ENCODE measurements at places on chromosomes 2 and 18.

DNA sequence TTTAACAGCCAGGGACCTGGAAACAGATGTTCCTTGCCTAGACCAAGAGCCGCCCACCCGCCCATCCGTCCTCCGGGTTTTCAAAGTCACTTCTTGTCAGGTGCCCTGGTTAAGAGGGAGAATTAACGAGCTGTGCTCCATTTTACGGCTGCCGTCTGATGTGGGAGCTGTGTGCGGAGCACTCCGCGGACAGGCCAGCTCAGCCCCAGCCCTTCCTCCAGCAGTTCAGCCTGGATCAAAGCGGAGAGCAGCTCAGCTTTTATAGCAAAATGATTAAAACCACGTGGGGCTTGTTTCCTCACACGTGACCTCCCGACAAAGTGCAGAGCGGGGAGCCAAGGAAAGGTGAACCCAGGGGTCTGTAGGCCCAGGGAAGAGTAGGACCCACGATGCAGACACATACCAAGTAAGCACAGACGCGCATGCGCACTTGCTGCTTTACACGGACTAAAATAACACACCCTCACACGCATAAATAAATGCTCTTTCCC lies 46.1 kb upstream of the PKDCC start:
- DNase-seq, result no peak

DNA sequence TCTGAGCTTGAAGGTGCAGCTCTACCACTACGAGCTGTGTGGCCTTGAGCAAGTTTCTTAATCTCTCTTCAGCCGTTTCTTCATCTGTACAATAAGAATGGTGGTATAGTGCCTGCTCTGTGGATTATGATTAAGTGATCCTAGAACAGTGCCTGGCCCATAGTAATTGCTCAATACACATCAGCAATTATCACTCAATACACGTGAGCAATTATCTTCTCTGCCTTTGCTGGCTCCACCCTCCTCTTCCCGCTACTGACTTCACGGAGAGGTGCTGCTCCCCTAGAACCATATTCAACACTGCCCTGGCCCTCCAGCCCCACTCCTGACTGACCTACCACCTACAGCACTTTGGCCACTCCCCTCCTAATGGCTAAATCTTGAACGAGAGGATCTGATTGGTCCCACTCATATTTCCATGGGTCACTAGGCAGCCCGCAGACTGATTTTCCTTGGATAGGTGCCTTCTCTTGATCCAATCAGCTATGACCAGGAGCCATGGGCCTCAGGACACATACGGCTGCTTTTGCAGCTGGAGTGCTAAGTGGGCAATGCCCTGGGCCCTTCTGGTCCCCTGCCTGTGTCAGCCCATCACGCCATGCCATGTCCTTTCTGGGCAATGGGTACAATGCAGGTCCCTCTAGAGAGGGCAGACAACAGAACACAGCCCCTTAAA lies 77.5 kb downstream of the STPG4 start:
- DNase-seq, result no peak

DNA sequence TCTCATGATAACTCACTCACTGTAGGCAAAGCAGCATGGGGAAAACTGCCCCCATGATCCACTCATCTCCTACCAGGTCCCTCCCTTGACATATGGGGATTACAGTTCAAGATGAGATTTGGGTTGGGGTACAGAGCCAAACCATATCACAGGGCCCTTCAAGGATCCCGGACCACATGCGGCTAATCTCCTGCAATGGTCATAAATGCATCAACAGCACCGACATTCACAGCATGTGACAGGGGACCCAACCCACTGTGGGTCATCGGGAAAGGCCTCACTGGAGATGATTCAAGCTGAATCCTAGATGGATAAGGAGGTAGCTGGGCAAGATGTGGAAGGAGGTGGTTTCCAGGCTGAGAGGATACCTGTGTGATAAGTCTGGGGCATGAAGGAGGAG lies 129.4 kb downstream of the MYO5B start:
- no peak for DNase-seq

GRCh38 chr2:239575931-239576445 lies 175.2 kb upstream of the HDAC4 start:
- no peak for DNase-seq

DNA sequence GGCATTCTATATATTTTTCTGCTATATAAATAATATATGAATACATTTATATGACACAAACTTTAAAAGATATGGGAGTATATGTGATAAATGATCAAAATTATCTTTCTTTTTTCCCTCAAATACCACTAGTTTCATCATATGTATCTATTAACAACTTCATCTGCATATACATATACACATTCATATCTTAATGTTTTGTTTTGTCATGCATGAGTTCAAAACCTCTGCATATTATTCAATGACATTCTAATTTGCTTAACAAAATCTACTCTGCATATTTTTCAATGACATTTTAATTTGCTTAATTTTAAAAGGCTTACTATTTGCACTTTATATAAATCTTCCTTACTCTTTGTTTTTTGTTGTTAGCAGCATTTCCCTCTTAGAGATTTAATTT lies 276.2 kb downstream of the PIK3C3 start:
- no peak for DNase-seq

DNA sequence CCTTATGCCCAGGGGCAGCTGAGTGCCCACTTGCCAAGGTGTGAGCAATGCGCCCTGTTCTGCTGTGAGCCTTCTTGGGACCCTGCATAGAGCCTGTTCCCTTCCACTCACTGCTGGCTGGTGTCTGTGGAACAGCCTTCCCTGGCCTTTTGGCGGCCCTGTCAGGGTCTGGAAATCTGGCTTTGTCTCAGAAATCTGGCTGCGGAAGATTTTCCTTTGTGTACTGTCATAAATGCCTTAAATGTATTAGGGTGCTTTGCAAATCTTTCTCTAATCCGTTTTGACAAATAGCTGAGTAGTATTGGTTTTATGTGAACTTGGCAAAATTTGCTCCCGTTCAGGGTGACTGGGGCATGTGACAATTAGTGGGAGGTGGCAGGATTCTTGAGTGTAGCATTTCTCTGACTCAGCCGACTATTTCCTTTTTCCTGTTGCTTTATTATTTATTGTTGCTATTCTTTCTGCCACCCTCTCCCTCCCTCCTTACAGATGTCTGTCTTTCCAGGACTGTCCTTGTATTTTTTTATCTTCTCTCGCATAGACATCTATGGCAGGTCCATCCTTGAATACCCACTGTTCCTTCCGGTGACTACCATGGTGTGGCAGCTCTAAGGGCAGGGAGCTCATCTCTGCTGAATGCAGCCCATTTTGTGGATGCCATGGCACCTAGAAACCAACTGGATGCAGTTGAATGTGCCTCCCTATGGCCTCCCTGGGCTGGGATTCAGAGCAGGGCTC lies 41.8 kb downstream of the LDLRAD4 start:
- DNase-seq, result peak; percentile 19

DNA sequence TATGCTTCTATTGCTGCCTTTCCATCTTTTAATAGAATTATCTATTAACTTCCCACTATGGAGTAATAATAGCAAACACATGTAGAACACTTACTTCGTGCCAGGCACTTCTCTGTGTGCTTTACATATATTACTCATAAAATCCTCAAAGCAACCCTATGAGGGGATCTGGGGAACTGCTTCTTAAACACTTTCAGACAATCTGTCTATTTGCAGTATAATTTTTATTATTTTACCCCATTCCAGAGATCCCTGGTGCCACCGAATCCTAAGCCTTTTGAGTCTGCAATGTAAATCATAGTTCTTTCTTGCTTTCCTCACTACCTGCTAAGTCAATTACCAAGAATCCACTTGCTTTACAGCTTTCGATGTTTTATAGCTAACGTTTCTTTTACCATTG lies 25.6 kb upstream of the GCFC2 start:
- DNase-seq, result no peak

DNA sequence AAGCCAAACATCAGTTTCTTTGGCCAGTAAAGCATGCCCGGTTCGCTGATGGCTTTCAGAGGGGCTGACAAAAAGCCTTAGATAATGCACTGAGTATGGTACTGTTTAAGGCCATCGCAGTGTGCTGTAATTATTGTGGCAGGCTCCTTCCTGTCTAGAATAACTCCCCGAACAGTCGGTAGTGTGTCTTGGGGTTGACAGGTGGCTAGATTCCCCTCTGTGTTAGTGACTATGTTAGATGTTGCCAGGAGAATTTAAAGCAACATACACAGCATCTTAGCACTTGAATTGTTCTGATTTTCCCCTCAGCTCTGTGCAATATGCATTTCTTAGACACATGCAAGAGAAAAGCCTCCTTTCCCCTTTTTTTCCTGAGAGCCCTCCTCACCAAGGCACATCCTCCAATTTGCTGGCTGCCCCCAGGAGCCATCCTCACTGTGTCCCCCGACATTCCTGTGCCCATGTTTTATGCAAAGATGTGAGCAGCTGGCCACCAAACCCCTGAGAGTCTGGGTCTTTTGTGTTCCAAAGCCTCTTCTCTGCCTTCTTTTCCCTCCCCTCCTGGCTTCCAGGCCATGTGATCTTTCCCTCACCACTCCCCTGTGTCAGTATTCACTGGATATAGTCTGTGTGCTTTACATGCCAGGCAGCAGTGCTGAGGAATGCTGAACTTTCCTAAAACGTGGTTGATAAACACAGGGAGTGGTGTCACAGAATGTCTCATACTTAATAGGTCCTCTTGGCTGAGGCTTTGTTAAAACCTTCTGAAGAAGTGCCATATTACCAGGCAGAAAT lies 331.5 kb downstream of the HRH4 start:
- DNase-seq, result no peak

DNA sequence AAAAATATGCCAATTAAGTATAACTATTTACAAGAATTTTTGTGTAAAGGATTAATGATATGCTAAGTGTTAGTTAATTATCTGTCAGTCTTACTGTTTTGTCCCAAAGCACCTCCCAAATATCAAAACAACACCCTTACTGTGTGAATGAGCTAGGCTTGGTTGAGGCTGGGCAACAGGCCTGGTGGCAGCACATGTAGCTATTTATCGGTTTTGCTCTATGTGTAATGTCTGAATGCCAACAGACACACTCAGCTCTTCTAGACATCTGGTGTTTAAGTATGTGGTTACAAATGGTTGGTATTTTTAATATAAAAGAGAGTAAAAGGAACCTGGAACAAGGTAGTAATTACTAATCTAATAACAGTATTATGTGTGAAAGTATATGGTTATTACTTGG lies 175.3 kb downstream of the RAB3GAP1 start:
- DNase-seq, result no peak

DNA sequence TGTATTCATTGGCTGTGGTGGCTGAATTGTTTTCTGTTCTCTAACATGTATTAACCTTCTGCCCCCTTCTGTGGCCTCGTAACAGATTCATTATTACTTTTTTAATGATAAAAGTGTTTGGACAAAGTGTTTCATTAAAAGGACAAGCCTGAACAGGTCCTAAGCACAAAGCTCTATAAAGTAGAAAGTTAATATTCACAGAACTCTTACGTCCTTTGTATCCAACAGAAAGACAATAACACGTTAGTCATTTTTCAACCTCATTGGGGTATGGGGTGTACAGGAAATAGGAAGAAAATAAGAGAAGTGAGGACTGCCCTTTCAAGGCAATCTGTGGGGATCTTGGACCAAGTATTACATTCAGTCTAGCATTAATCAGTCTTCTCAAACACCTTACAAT lies 105.5 kb upstream of the RGPD4 start:
- DNase-seq, result no peak

DNA sequence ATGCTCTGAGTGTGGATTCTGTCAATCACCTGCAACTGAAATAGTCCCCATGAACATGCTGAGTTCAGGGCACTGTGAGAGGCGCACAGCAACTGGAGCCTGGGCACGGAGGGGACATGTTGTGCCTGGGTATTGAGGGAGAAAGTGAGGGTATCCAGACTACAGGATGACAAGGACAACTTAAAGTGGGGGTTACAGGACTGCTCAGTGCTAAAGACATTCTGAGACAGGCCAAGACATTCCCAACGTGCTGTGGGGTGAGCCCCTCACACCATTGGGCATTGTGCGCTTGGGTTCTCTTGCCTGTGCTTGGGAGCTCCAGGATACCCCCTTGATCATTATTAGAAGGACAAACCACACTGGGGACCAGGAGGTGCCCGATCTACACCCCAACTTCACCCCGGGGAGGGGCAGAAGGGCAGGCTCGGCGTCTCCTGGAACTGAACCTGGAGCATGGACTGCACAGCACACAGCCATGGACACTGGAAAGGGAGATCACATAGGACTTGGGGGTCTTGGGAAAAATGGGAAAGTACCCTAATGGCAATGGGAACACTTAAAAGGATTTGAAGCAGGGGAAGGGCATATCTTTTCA lies 72.5 kb upstream of the HDAC4 start:
- no peak for DNase-seq

- peak; percentile 10 for DNase-seq
These were observed 302.2 kb upstream of the STON1 start for GRCh38 chr2:48227617-48228344.

GRCh38 chr2:138269765-138270164 lies 231.8 kb upstream of the SPOPL start:
- DNase-seq, result no peak

DNA sequence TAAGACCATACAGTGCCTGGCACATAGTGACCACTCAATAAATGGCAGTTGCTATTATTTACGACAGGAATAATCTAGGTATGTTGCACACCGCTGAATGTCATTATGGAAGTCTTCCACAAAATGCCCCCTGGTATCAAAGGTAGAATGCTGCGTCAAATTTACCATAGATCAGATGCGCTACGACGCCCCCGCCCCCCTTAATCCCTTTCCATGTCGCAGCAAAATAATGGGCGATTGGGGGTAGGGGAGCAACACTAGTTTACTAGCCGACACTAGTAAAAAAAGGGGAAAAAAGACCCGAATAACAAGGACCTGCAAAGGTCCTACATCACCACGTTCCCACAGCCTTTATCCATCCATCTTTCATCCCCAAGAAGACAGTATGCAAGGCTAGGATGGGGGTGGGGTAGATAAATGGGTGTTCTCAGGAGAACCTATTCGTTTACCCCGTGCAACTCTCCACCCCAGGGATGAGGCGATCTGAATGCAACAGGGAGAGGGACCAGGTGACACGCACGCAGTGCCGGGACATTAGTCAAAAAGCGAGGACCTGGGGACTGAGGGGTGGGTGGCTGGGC lies 455 bp downstream of the PREPL start:
- no peak for DNase-seq

DNA sequence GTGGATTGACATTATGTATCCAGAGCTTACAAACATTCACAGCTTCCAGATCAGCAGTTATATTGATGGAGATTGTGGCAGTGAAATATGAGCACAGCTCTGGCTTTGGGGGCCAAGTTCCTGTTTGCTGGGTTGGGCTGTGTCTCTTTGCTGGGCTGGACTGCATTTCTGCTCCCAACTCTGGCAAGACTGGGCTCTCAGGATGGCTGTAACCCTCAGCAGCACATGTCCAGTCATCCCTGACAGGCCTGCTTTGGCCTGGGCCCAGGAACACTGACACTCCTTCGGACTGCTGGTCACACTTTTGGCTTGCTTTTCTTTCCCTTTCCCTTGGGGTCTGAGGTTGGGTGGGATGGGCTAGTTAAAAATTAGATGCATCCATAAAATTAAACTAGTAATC lies 17.9 kb upstream of the VPS4B start:
- no peak for DNase-seq

GRCh38 chr2:20326163-20326780 lies 24.4 kb downstream of the PUM2 start:
- peak; percentile 44 for DNase-seq

Data from CD4-positive, alpha-beta T cell (primary cell).